ENCODE measurements at places on chromosomes 6 and 20. TPM values are rescaled to one million over a fixed set of nuclear protein-coding genes. Genes with fewer than 3 reads are reported as not detected.

Gene RHAG
- not detected for total RNA-seq

Gene LGSN
- 0.13 TPM for total RNA-seq

Gene GSTA5
- not detected for total RNA-seq

Gene SGK2
- not detected for total RNA-seq

Gene CDH4
- total RNA-seq, result 3.2 TPM

All from H9 (cell line).